ENCODE measurements at places on chromosomes 7 and 10.
A peak's percentile ranks its signal among the peaks of the same experiment; 100 is the strongest.

GRCh38 chr10:130003166-130003565, 39.1 kb upstream of the EBF3 start:
- no peak for DNase-seq

GRCh38 chr7:113040849-113041248, 45.8 kb downstream of the GPR85 start:
- peak; percentile 6 for DNase-seq

GRCh38 chr7:117963264-117964197, 90.3 kb upstream of the CTTNBP2 start:
- DNase-seq: no peak

- no peak for DNase-seq
These were observed 136.4 kb downstream of the WNT2 start for GRCh38 chr7:117186218-117187010.

DNA sequence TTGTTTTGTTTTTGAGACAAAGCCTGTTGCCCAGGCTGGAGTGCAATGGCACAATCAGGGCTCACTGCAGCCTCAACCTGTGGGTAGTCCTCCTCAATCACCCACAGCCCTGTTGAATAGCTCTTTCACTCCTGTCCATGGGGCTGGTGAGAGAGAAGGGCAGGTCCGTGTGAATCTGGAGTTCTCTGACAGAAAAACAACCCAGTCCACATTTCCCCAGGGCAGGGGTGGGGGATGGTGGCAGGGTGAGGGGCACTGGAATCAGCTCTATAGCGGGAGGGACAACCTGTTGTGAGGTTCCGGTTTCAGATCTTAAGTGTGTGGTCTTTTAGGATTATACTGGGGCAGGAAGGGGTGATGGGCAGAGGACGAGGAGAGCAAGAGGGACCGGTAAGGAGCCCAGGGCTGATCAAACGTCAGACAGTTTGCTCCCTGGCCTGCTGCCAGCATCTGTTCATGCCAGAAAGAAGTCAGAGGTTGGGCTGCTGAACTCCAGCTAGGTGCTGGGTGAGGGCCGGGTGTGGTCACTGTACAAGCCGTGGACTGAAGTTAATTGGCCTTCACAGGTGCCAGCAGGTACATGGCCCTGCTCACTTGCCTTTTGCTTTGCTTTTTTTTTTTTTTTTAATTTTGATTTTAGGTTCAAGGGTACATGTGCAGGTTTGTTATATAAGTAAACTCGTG, 33.2 kb upstream of the MKRN1 start:
- peak; percentile 58 for DNase-seq

DNA sequence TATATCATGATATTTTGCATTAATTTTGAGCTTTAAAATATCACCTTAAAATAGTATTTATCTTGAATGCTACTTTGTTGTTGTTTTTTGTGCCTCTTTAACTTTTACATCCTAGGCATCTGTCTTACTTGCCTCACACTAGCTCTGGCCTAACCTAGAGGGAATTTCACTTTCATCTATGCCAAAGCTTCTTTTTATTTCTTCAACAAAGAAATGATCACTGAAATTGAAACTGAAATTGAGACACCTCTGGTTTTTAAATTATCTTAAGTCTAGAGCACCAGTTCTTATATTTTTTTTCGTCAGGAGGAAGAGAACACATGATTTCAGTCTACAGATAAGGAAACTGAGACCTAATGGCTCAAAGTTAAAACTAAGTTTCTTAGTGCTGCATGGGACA, 3.5 kb upstream of the SCIN start:
- DNase-seq: no peak

GRCh38 chr7:46812101-46812675, 769.7 kb downstream of the TNS3 start:
- no peak for DNase-seq

GRCh38 chr7:151399906-151400305, 9.9 kb downstream of the WDR86 start:
- DNase-seq: no peak

GRCh38 chr10:104300736-104301292, 31.8 kb downstream of the GSTO2 start:
- DNase-seq: peak; percentile 12

DNA sequence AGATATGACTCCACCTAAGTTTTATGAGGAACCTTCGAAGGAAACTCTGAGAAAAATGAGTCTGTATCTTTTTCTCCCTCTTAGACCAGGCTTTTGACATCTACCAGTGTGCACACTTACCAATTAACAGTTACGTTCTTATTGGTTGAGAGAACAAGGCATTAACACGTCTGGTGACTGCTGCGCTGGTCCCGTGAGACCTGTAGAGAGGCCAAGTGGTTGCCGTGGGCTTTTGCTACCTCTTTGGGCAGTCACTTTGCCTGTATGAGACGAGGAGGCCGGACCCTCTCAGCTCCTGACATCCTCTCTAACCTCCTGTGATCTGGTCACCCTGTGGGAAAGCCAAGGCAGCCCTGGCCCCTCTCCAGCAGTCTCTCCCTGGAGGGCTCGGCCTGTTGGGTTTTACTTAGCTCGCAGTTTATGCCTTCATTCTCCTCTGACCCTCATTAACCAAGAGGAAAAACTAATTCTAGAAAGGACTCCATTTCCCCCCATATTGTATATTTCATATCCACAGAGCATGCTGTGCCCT, 513.9 kb upstream of the GALNT17 start:
- DNase-seq: no peak

DNA sequence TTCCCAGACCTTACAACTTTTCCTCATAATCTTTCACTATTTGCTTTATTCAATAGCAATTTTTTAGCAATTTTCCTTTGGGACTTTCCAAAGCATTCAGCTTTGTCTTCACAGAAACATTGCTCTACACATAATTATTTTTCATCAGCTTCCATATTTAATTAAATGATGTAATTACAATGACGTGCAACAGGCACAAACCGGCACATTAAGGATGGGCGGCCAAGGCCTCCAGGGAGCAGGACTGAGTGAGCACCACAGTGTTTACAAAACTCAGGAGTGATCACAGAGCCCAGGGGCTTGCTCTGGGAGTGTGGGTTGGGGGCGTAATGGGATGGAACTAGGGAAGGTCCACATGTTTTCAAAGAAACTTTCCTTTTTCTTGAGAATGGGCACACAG, 69.8 kb downstream of the MAD1L1 start:
- DNase-seq: no peak
